Uterine smooth muscle cell (primary cell): ENCODE measurements at places on chromosomes 2 and 18. TPM values are rescaled to one million over a fixed set of nuclear protein-coding genes. Genes with fewer than 3 reads are reported as not detected.

The TRABD2A gene
- 2.5 and 4.8 TPM in 2 replicates for total RNA-seq

The CD226 gene
- total RNA-seq = 0.44 and 0.50 TPM in 2 replicates

The ABCG5 gene
- total RNA-seq = not detected in 2 replicates

The ALK gene
- total RNA-seq = under 0.01 TPM in 1 of 2 replicates, not detected in the other

The CFAP65 gene
- total RNA-seq = not detected in 2 replicates

The ASIC4 gene
- 0.25 and 0.55 TPM in 2 replicates for total RNA-seq

The INHBB gene
- total RNA-seq = not detected in 2 replicates

The HPCAL1 gene
- total RNA-seq = 32.2 and 42.5 TPM in 2 replicates

The ANKAR gene
- 3.7 and 6.0 TPM in 2 replicates for total RNA-seq
